Activated CD8-positive, alpha-beta memory T cell treated with anti-CD3 and anti-CD28 coated beads for 1 hour (primary cell): ENCODE measurements at places on chromosomes 4 and X.

- DNase-seq, result no peak
These were observed 19.0 kb downstream of the GAB1 start for GRCh38 chr4:143355540-143356217.

DNA sequence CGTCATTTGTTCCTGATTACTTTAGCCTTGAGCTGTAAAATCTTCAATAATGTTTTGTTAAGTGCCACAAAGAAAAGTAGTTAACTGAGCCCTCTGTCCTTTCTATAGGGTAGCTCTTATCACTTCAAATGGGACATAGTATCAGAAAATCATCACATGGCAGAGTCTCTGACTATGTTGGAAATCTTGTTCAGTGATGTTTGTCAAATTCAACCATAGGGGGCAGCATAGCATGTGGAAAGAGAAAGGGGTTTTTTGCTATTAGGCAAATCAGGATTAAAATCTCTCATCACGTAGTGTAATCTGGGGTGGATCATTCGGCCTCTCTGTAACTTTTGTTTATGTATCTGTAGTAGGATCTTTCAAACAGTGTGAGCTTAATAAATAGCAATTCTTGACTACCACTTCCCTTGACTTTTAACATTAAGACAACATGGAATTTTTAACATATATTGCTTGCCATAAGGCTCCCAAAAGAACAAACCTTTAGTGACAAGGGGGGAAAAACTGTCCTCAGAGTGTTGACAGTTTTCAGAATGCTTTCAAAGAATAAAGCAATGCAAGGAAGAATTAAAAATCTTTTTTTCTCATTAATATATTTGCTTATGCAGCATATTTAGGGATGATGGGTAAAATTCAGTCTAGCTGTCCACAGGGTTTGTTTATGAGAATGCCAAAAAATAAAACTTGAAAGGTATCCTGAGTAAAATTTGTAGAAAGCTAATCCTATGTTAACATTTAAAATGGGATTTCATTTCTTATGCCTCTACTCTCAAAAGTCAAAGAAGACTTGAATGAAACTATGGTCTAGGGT is 127.2 kb downstream of the FBXW7 start:
- no peak for DNase-seq

DNA sequence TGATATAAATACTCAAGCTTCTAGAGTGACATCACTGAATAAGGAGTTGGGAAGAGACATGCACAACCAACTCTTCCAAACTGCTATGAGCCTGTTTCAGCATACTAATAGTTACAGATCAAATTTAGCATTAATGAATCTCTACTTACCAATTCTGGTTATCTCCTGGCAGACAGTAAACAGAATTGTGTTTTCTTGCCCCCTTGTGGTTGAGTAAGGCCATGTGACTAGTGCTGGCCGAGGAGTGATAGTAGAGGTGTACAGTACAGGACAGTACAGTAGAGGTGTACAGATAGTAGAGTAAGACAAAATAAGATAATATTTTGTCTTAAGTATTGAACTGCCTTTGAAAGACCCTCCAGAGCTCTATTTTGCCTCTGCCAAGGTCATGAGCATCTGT is 681.4 kb downstream of the GABRG1 start:
- DNase-seq, result no peak

GRCh38 chrX:5307416-5307815 is 921.3 kb downstream of the NLGN4X start:
- no peak for DNase-seq

- no peak for DNase-seq
These were observed 452.2 kb upstream of the FTHL17 start for GRCh38 chrX:31523884-31524536.

GRCh38 chr4:79197275-79198009 is 128.4 kb downstream of the NAA11 start:
- DNase-seq, result no peak

DNA sequence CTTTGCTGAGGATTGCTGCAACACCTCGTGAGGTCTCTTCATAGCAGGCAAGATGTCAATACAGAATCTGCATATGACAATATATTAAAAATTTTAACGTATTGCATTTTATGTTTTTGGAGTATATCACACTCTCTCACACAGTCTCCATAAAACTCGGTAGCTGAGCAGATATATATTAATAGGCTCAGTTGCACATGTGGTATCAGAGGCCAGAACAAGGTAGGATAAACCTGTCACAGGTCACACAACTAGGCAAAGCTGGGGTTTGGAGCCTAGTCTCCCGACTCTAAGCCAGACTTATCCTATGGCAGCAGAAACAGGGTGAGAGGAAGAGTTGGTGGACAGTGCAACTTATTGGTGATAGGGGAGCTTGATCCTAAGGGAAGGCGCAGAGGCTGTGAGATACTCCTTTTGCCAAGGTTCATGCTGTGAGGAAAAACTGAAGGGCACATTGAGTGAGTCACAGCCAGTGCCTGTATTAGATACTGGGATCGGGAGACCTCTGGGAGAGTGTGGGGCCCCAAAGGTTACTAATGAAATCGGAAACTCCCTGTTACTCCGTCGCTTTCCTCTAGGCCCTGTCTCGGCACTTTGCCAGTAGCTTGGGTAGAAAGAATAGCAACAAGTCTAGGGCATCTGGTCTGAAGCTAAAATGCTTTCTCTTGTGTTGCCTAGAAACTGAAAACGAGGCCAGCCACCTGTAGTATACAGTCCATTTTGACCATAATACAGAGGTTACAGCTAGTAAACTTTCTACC is 195.7 kb downstream of the ARHGAP10 start:
- no peak for DNase-seq

- DNase-seq, result no peak
These were observed 52.2 kb downstream of the STIM2 start for GRCh38 chr4:26912810-26913209.

- DNase-seq, result no peak
These were observed 222.3 kb upstream of the BOD1L1 start for GRCh38 chr4:13849778-13850177.

DNA sequence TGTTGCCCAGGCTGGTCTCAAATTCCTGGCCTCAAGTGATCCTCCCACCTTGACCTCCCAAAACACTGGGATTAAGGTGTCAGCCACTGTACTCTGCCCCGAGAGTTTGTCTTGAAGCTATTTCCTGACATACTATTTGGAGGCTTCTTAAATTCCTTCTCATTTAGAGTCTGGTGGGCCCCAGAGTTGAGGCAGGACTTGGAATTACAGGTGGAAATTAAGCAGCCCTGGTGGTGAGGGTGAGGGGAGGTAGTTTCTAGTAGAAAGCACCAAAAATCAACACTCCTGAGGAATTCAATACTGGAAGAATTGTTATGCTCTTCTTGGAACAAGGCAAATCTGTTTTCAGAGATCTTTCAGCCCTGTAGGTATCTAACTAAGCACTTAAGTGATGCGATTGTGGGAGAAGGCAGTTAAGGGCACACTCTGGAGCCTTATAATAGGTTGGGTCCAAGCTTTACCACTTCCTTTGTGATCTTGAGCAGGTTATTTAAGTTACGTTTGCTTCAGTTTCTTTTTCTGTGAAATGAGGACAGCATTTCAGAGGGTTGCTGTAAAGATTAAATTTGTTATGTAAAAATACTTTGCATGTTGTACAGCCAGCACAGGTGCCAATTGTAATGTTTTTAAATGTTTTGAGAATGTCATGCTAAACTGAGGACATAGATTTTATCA is 200.7 kb downstream of the SOWAHB start:
- DNase-seq, result no peak

GRCh38 chr4:97359826-97360225 is 783.5 kb downstream of the STPG2 start:
- no peak for DNase-seq

GRCh38 chrX:132532913-132533312 is 44.1 kb upstream of the MBNL3 start:
- DNase-seq, result no peak

GRCh38 chr4:41927796-41928499 is 7.3 kb upstream of the TMEM33 start:
- no peak for DNase-seq

DNA sequence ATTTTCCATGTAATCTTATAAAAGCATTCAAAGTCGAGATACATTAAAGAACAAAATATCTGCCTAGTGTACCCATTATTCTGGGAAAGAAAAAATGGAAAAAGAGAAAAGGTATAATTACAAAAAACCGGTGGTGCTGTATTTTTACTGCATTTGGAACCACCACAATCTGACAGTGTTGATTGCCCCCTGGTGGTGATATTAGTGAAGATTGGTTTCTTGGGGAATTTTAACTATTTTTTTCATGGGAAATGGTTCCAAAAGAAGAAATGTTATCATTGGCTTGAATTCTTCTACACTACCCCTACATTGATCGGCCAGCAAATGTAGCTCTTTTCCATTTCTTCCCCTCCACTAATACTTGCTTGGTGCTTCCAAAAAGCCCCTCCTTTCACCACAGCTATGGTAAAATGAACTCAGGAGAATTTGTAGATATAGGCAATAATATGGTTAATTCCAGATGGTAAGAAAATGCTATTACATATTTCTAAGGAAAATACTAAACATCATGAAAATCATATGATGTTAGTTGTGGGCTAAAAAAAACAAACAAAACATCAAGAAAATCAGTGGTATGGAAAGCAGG is 50.0 kb downstream of the COX18 start:
- no peak for DNase-seq

GRCh38 chr4:109315818-109316217 is 13.4 kb upstream of the COL25A1 start:
- no peak for DNase-seq

GRCh38 chr4:48247142-48247877 is 22.3 kb downstream of the TEC start:
- DNase-seq, result no peak

- DNase-seq, result no peak
These were observed 9.7 kb upstream of the LSM6 start for GRCh38 chr4:146165840-146166239.

GRCh38 chrX:47215291-47215900 is 3.1 kb upstream of the CDK16 start:
- no peak for DNase-seq

- DNase-seq, result no peak
These were observed 1.8 kb downstream of the NOP14 start for GRCh38 chr4:2961421-2961810.

- DNase-seq, result no peak
These were observed 58.5 kb upstream of the NAP1L5 start for GRCh38 chr4:88756149-88756548.

DNA sequence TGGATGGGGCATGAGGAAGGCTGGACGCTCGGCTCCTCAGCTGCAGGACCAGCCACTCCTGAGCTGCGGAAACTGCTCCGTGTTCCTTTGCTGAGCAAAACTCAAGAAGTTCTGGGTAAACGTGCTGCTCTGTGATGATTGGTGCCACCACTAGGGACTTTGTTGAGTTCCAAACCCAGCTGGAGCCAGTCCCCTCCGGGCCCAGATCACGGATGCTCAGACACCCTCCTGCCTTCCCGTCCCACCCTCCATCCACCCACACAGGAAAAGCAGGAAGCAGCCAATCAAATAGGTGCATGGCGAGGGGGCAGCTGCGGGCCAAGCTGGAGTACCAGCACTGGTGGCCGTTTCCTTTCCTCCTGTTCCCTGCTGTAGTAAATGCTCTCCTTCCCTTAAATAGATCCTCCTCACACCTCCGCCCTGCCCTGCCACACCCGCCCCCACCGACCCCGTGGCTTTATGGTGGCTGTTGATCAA is 68.0 kb downstream of the ADRA2C start:
- DNase-seq, result no peak

DNA sequence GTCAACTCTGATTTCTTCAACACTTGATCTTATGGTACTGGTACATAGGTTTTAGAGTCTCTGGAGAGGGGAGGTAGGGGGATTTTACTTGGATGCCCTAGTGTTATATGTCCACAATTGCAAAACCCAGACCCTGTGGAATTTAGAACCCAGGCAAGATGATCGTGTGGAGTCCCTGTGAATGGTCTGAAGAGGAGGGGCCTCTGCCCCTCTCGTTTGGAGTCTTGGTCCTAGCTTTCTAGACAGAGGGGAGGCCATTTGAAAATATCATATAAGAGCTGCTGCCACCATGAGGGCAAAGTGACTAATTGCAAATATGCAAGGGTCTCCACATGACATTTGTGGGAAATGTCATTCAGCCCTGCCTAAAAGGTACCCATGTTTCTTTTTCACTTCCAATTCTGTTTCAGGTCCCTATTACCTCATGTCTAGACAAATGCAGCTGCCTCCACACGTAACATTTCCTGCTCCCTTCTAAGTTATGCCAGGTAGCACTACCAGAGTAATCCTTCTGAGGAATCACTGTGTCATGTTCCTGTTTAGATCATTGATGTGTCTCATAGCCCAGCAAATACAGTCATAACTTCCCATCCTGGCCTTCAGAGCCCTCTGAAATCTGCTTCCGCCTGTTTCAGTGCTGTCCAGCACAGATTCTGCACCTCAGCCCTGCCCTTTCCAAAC is 126.8 kb downstream of the KLHL8 start:
- no peak for DNase-seq

DNA sequence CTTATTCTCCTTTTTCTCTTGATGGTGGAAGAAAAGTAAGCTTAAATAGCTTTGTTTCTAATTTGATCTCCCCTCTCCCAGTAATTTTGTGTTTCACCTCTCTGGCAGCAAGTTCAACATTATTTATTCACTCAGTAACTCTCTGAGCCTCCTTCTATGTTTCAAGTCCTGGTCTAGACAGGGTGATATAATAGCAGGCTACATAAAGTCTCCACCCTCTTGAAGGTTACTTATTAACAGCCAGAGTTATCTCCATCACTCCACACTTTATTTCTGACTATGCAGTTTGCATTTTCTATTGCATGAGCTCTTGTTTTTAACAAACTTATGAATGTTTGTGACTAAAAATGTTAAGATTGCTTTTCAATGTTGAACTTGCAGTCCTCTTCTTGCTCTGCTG is 17.8 kb upstream of the ANOS1 start:
- DNase-seq, result no peak

GRCh38 chr4:157270108-157270507 is 49.6 kb downstream of the GRIA2 start:
- no peak for DNase-seq

DNA sequence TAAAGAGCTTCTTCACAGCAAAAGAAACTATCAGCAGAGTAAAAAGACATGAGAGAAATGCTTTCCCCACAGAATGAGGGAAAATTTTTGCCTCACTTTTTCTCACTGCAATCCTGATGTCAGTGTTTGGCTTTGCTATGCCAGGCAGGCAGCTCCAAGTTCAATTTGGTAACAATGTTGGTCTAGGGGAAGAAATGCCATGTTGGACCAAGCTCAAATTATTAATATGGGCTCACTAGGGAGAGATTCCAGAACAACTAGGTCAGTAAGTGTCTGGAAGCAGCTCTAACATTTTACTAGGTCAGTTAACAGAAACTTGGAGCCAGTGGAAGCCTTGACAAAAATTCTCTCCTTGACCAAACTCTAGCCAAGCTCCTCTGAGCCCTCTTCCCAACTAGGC is 95.4 kb downstream of the NAF1 start:
- no peak for DNase-seq

DNA sequence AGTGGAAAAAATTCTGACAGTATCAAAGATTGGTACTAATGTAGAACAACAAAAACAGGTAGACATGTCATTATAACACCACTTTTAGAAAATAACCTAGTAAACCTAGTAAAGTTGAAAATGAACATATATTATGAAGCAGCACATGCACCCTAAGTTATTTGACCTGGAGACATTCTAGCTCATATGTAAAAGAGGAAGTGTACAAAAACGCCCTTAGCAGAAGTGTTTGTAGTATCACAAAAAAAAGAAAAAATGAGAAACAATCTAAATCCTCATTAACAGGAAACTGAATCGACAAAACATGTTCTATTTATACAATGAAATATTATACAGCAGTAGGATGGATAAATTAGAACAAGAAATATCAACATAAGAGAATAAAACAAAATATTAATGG is 318.9 kb upstream of the PPP1R2C start:
- DNase-seq, result no peak
